Mammary epithelial cell (primary cell): ENCODE measurements at places on chromosomes 12 and 14. TPM values are rescaled to one million over a fixed set of nuclear protein-coding genes. Genes with fewer than 3 reads are reported as not detected.

The RGS6 gene
- total RNA-seq = not detected in 2 replicates

The SSTR1 gene
- total RNA-seq = not detected in 2 replicates

The SLC10A1 gene
- total RNA-seq = not detected

The ITGB7 gene
- 1.8 TPM for total RNA-seq

The PMEL gene
- 0.75 and 1.9 TPM in 2 replicates for total RNA-seq

The CISTR gene
- not detected in 2 replicates for total RNA-seq

The KRT6B gene
- 3,751 TPM for total RNA-seq

The KLRC1 gene
- 0.33 TPM for total RNA-seq

The TOMM20L gene
- not detected for total RNA-seq

The TMEM63C gene
- total RNA-seq = 6.3 TPM

The TMTC3 gene
- total RNA-seq = 97.0 TPM

The MYH6 gene
- not detected for total RNA-seq

The APOF gene
- total RNA-seq = not detected
